NCI-H748 treated with DMSO at 0.1 percent for 48 hours (cell line): ENCODE measurements at places on chromosomes 5 and 9.

GRCh38 chr5:107112216-107112615 is 558.5 kb downstream of the EFNA5 start:
- DNase-seq = no peak

GRCh38 chr5:15933259-15934207 is 246.1 kb downstream of the MARCHF11 start:
- DNase-seq = no peak

GRCh38 chr5:149366169-149366729 is 8.4 kb downstream of the PCYOX1L start:
- no peak for DNase-seq

DNA sequence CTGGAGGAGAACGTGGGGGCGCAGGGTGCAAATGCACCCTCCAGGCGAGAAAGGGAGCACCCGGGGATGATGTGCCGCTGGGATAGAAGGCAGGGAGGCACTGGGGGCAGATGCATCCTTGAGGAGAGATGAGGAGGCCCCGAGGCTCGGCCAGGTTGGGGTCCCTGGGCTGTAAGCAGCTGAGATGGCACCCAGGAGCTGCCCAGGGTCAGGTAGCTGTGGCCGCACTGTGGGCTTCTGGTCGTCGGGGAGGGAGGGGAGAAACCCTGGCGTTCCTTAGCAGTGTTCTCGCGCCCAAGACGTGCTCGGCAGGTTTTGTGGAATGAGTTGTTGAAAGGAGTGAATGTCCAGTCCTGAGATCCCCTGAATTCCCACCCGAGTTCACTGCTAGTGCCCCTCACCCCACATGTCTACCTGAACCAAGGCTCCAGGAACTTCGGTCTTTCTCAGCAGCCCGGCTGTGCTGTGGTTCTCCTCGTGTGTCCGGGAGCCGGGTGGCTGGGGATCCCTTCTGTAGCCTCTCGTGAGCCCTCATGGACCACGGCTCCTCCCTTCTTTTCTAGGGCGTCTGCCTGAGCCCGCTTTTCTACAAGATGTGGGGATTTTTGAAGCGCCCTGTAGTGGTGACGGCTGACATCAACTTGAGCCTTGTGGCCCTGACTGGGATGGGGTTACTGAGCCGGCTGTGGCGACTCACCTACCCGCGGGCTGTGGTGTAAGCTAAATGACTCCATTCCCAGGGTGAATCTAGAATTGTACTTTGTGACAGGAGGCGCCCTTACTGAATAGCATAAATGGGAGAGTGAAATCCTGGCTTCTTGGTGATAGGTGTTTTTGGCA is 1.1 kb downstream of the POMT1 start:
- no peak for DNase-seq

GRCh38 chr5:43161244-43161643 is 30.8 kb upstream of the NIM1K start:
- DNase-seq = no peak

GRCh38 chr9:80383331-80383730 is 811.6 kb downstream of the TLE4 start:
- no peak for DNase-seq

DNA sequence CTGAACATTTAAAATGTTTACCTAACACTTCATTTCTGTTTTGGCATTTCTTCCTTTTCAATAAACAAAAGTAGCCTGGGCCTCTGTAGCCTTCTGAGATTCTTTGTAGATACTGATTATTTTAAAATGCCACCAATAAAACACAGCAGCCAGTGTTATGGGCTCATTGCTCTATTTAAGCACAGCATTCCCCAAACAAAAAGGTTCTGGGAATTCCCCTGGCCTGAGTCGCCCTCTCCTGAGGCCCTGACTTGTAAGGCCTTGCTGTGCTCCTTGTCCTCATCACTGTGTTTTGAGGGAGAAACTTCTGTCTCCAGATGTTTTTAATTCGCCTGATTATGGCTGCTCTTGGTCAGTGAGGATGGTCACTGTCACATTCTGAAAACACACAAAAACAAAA is 33.0 kb upstream of the CTXN3 start:
- no peak for DNase-seq
